Mesothelial cell of epicardium (in vitro differentiated cells): ENCODE measurements at places on chromosomes 1 and 21.

DNA sequence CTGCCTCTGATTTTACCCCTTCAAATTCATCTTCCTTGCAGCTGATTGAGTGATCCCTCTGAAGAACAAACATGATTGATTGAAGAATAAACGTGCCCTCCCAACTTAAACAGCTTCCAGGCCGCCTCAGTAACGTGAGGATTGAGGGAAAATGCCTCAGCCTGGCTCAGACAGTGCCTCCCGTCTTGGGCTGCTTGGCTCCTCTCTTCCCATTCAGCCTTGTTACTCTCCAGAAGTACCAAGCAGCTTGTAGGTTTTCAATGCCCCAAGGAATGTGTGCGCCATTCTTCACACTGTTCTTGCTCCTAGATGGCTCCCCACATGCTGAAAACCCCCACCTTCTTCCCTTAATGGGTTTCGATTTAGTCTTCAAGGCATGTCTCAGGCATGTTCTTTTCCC is 51.8 kb downstream of the ST6GALNAC5 start:
- no peaks in the 10 kb centered on the region for H3K27me3 ChIP-seq
- peaks cover 7% of the 10 kb centered on the region for H3K4me1 ChIP-seq
- H3K27ac ChIP-seq, result peak overlapping the region; percentile 3
- H3K36me3 ChIP-seq, result no peaks in the 10 kb centered on the region
- no peak for DNase-seq

DNA sequence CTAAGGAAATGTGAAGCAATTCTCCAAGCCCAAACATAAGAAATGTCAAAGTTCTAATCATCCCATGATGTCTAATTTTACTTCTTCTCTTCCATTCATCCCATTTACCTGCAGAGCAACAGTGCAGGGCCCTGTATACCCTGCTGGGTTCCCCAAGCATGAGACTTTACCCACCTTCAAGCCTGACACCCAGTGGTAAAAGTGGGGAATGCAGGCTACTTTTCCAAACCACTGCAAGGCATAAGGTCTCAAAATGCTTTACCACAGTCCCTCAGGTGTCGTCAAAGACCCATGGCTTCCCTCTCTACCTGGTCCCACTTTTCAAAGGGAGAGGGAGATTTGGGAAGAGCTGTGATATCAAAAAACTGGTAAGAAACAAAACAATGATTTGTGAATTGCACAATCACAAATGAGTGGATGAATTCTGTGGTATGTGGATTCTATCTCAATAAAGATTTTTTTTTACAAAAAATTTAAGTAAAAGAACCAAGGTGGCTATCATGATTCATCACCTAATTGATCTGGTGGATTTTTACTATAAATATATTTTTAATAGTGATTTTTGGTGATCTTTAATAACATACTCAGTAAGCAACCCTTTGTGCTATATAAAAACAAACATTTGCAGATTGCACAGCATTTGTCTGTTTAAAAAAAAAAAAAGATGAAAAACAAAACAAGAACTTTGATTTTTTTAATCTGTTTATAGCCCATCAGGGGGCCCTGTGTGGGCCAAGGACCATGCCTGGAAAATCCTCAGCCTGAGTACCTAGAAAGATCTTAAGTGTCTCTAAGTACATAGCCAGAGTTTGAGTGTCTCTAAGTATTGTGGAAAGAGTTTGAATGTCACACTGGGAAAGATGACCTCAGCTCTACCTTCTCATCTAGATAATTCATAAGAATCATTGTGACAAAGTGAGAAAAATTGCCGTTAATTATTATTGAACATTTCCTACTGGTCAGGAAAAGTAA is 73.1 kb upstream of the GJB5 start:
- H3K27ac ChIP-seq, result no peak overlapping the region
- no peak overlapping the region for H3K4me3 ChIP-seq
- peaks cover 15% of the 10 kb centered on the region for H3K27me3 ChIP-seq
- H3K4me1 ChIP-seq, result peaks cover 11% of the 10 kb centered on the region
- no peaks in the 10 kb centered on the region for H3K36me3 ChIP-seq

DNA sequence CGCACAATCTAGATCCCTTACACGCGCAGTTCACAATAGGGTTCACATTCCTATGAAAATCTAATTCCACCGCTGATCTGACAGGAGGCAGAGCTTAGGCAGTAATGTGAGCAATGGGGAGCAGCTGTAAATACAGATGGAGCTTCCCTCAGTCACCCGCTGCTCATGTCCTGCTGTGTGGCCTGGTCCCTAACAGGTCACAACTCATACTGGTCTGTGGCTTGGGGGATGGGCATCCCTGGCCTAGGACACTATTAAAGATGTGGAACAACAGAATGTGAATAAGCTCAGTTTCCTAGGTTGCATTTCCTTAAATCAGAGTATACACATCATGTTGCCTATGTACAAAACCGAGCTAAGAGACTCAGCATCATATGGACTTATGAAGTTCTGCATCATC is 16.2 kb downstream of the IFI44 start:
- H3K36me3 ChIP-seq, result peaks cover 20% of the 10 kb centered on the region
- no peaks in the 10 kb centered on the region for H3K4me1 ChIP-seq
- DNase-seq, result no peak
- no peak overlapping the region for H3K27ac ChIP-seq
- no peak overlapping the region for H3K4me3 ChIP-seq

DNA sequence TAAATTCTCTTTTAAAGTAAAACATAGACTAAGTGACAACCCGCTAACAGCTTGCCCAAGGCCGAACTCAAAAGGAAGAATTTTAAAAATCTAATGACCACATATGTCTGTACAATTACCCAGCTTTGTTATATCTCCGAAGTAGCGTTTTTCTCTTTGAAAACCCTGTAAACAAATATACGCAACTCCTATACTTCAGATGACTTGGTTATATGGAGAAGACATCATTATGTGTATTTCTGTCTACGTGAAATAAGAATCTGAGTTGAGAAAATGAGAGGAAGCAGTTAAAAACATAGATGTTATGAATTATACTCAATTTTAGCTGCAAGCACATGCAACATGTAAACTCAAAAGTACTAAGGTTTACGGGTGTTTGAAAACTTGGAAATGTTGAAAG is 2.0 kb downstream of the PBX1 start:
- no peak for DNase-seq
- H3K4me3 ChIP-seq, result peak overlapping the region; percentile 100
- H3K36me3 ChIP-seq, result peaks cover 12% of the 10 kb centered on the region

- no peaks in the 10 kb centered on the region for H3K27me3 ChIP-seq
- H3K4me3 ChIP-seq, result no peak overlapping the region
- DNase-seq, result no peak
- no peaks in the 10 kb centered on the region for H3K36me3 ChIP-seq
Measured at GRCh38 chr1:40122855-40123254, 25.8 kb upstream of the PPT1 start.

- no peak overlapping the region for H3K27ac ChIP-seq
- H3K4me3 ChIP-seq, result no peak overlapping the region
- H3K27me3 ChIP-seq, result peaks cover 2% of the 10 kb centered on the region
- H3K4me1 ChIP-seq, result peaks cover 3% of the 10 kb centered on the region
- no peaks in the 10 kb centered on the region for H3K36me3 ChIP-seq
Measured at GRCh38 chr1:232726048-232726779, 79.0 kb upstream of the MAP10 start.

DNA sequence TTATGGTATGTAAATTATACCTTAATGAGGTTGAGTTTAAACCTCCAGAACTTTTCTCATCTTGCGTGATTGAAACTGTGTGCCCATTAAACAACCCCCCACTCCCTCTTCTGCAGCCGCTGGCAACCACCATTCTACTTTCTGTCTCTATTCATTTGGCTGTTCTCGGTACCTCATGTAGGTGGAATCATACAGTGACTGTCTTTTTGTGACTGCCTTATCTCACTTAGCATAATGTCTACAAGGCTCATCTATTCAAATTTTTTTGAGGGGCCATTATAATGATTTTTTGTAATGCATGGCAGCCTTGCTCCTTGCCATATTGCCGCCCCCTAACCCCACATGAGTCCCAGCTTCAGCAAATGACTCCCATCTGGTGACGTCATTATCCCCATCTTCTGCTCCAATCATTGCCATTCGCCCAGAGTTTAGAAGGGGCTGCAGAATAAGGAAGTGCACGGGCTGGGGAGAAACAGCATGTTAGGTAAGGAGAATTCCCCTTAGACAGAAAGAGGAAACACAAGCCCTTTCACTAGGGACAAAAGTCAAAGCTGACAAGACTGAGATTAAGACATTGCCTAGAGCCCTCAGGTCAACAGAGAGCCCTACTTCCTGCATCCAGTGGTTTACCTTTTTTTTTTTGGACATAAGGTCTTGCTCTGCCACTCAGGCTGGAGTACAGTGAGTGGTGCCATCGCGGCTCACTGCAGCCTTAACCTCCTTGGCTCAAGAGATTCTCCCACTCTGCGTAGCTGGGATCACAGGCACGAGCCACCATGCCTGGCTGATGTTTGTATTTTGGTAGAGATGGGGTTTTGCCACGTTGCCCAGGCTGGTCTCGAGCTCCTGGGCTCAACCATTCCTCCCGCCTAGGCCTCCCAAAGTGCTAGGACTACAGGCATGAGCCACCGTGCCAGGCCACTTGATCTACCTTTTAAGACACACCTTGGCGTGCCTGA is 78.4 kb upstream of the ERRFI1 start:
- H3K36me3 ChIP-seq, result peaks cover 2% of the 10 kb centered on the region
- no peaks in the 10 kb centered on the region for H3K4me1 ChIP-seq
- no peaks in the 10 kb centered on the region for H3K27me3 ChIP-seq
- no peak for DNase-seq
- no peak overlapping the region for H3K4me3 ChIP-seq

- peak overlapping the region; percentile 92 for H3K27ac ChIP-seq
- peaks cover 4% of the 10 kb centered on the region for H3K36me3 ChIP-seq
- H3K4me1 ChIP-seq, result peaks cover 54% of the 10 kb centered on the region
- no peak for DNase-seq
- no peaks in the 10 kb centered on the region for H3K27me3 ChIP-seq
Measured at GRCh38 chr1:59669752-59670312, 144.9 kb upstream of the HOOK1 start.

- no peaks in the 10 kb centered on the region for H3K27me3 ChIP-seq
- peaks cover 24% of the 10 kb centered on the region for H3K4me1 ChIP-seq
- peak overlapping the region; percentile 74 for H3K27ac ChIP-seq
- no peak for DNase-seq
- no peak overlapping the region for H3K4me3 ChIP-seq
- H3K36me3 ChIP-seq, result no peaks in the 10 kb centered on the region
Measured at GRCh38 chr1:244296447-244296846, 155.3 kb downstream of the ADSS2 start.

GRCh38 chr1:226061841-226062557 is 517 bp upstream of the H3-3A start:
- peak overlapping the region; percentile 98 for H3K27ac ChIP-seq
- H3K27me3 ChIP-seq, result no peaks in the 10 kb centered on the region
- peaks cover 32% of the 10 kb centered on the region for H3K4me1 ChIP-seq
- peak overlapping the region; percentile 91 for H3K4me3 ChIP-seq
- peaks cover 23% of the 10 kb centered on the region for H3K36me3 ChIP-seq
- DNase-seq, result peak; percentile 82

DNA sequence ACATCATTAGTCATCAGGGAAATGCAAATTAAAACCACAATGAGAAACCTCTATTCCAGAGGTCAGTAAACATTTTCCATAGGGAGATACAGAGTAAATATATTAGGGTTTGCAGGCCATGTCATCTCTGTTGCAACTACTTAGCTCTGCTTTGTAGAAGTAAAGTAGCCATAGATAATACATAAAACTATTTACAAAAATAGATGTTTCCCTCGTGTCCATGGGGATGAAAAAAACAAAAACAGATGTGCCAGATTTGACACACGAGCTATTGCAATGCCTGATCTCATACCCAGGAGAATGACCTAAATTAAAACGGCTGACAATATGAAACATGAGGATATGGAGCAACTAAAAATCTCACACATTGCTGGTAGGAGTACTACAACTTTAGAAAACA is 17.3 kb downstream of the LTN1 start:
- H3K36me3 ChIP-seq, result peaks cover 34% of the 10 kb centered on the region
- no peaks in the 10 kb centered on the region for H3K27me3 ChIP-seq
- DNase-seq, result no peak
- H3K4me1 ChIP-seq, result no peaks in the 10 kb centered on the region

- no peak for DNase-seq
- H3K36me3 ChIP-seq, result peaks cover 24% of the 10 kb centered on the region
- H3K4me3 ChIP-seq, result no peak overlapping the region
- peaks cover 6% of the 10 kb centered on the region for H3K4me1 ChIP-seq
- no peaks in the 10 kb centered on the region for H3K27me3 ChIP-seq
Measured at GRCh38 chr21:43021756-43022600, 47.6 kb downstream of the PKNOX1 start.

GRCh38 chr1:59926381-59927123 is at the start of gene CYP2J2:
TSS of gene CYP2J2 (minus strand) at chr1:59926773. CDS start at chr1:59926746, 27 bp downstream.
- peak; percentile 59 for DNase-seq
- H3K27me3 ChIP-seq, result peaks cover 72% of the 10 kb centered on the region
- peaks cover 6% of the 10 kb centered on the region for H3K36me3 ChIP-seq

DNA sequence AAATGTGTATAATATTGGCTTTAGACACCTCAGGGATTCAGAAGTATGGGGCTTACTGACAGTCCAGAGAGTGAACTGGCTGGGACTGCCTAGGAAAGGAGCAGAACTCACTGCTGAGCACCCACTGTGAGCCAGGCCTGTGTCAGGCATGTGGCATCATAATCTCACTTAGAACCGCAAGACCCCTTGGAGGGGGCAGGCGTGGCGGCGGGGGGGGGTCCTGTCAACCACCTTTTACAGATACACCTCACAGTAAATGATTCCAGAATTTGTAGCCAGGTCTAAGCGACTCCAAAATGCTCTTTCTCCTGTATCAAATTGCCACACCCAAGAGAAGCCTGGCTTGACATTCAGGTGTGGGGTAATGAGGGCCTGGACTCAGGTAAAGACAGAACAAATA is 235.5 kb downstream of the KCNH1 start:
- H3K27ac ChIP-seq, result no peak overlapping the region
- no peaks in the 10 kb centered on the region for H3K36me3 ChIP-seq
- H3K4me3 ChIP-seq, result no peak overlapping the region
- H3K27me3 ChIP-seq, result peaks cover 33% of the 10 kb centered on the region
- no peak for DNase-seq

- no peak overlapping the region for H3K27ac ChIP-seq
- H3K4me1 ChIP-seq, result peaks cover 18% of the 10 kb centered on the region
- no peak for DNase-seq
- no peak overlapping the region for H3K4me3 ChIP-seq
- peaks cover 5% of the 10 kb centered on the region for H3K27me3 ChIP-seq
Measured at GRCh38 chr1:7460807-7461206, 310.3 kb upstream of the VAMP3 start.

DNA sequence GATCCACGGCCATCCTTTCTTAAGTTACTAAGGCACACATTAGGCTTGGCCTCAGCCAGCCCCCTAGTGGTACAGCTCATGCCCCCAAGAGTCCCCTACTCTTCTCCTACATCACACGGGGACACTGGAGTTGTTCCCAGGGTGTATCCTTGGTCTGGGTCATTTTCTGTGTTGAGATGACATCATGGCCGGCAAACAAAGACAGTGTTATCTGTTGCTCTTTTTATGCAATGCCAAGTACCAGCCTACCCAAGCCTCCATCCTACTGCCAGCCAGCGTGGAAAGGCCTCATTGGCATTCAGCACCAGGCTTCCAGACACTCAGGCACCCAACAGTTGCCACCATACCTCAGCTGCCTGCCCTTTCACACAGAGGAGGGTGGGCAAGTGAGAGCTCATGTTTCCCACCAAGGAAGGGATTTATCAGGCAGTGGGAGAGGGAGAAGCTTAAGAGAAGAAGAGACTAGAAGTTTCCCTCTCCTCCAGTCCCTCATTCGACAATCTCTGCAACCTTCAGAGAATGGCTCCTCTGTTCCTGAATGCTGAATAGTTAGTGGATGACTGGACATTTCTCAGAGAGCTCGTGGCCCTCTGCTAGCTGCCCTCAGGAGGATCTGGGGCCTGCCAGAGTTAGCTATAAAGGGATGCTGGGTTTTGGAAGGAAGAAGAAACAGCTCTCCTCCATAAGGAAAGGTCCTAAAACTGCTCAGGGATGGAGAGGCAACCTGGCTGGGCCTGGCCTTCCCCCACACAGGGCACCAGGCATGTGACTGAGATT is 17.7 kb downstream of the CBR1 start:
- H3K4me3 ChIP-seq, result no peak overlapping the region
- H3K36me3 ChIP-seq, result no peaks in the 10 kb centered on the region
- no peaks in the 10 kb centered on the region for H3K4me1 ChIP-seq
- H3K27ac ChIP-seq, result no peak overlapping the region
- no peak for DNase-seq
- H3K27me3 ChIP-seq, result no peaks in the 10 kb centered on the region
